Neural crest cell (in vitro differentiated cells): ENCODE measurements at places on chromosomes 4 and X. TPM values are rescaled to one million over a fixed set of nuclear protein-coding genes. Genes with fewer than 3 reads are reported as not detected.

The UCP1 gene
- total RNA-seq = not detected in 2 replicates

DNA sequence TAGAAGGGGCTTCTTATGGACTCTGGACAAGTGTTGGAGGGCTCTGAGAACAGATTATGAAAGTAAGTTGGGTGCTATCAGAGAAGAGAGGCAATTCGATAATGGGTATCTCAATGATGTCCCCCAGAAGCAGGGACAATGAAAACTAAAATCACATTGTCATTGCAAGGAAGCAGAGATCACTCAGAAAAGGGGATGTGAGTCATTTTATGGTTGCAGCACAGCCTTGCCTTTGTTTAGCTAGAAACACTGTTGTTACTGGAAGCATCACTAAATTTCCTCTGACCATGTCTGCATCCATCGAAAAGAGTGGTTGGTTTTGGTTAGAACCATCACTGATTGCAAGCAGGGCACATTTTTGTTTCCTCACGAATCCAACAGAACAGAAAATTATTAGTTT lies 246.8 kb upstream of the NWD2 start:
- H3K27ac ChIP-seq = no peak overlapping the region
- no peak for DNase-seq
- H3K27me3 ChIP-seq = no peaks in the 10 kb centered on the region
- no peaks in the 10 kb centered on the region for H3K4me1 ChIP-seq
- no peaks in the 10 kb centered on the region for H3K36me3 ChIP-seq
- H3K4me3 ChIP-seq = no peak overlapping the region

DNA sequence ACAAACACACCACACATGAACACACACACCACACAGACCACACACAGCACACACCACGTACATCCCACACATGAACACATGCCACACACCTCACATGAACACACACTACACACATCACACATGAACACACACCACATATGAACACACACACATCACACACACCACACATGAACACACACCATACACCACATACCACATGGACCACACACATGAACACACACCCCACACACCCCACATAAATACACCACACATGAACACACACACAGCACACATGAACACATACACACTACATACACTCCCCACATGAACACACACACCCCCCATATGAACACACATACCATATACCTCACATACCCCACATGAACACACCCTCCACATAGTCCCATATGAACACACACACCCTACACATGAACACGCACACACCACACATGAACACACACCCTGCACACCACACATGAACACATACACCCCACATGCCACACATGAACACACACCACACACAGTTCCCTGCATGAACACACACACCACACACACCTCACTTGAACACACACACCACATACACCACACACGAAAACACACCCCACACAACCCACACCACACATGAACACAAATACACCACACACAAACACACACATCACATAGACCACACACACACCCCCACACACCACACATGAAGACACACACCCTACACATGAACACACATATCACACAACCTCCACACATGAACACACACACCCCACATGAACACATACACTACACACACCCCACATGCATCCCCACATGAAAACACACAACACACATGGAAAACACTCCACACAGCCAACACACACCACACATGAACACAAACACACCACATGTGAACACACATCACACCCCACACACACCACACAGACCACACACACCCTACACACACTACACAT lies 18.3 kb downstream of the PNMA6E start:
- H3K36me3 ChIP-seq = no peaks in the 10 kb centered on the region
- no peaks in the 10 kb centered on the region for H3K4me1 ChIP-seq
- H3K27ac ChIP-seq = no peak overlapping the region
- DNase-seq = no peak
- no peak overlapping the region for H3K4me3 ChIP-seq
- H3K27me3 ChIP-seq = no peaks in the 10 kb centered on the region

GRCh38 chr4:8639777-8640720 lies 47.5 kb downstream of the CPZ start:
- H3K36me3 ChIP-seq = no peaks in the 10 kb centered on the region
- H3K4me3 ChIP-seq = no peak overlapping the region
- DNase-seq = no peak
- peak overlapping the region; percentile 67 for H3K27ac ChIP-seq
- peaks cover 30% of the 10 kb centered on the region for H3K27me3 ChIP-seq

The AMBN gene
- total RNA-seq = not detected in 2 replicates

The VSIG4 gene
- not detected in 2 replicates for total RNA-seq

The CENPE gene
- 59.7 and 70.0 TPM in 2 replicates for total RNA-seq

GRCh38 chr4:55500072-55500471 lies 46.6 kb downstream of the CLOCK start:
- no peak overlapping the region for H3K27ac ChIP-seq
- H3K4me1 ChIP-seq = no peaks in the 10 kb centered on the region
- no peaks in the 10 kb centered on the region for H3K27me3 ChIP-seq
- peaks cover 15% of the 10 kb centered on the region for H3K36me3 ChIP-seq

- peaks cover 3% of the 10 kb centered on the region for H3K4me1 ChIP-seq
- no peak overlapping the region for H3K4me3 ChIP-seq
- no peak for DNase-seq
- H3K27me3 ChIP-seq = no peaks in the 10 kb centered on the region
- peaks cover 7% of the 10 kb centered on the region for H3K36me3 ChIP-seq
Observed at GRCh38 chrX:19541196-19541595, 25.9 kb upstream of the MAP3K15 start.

DNA sequence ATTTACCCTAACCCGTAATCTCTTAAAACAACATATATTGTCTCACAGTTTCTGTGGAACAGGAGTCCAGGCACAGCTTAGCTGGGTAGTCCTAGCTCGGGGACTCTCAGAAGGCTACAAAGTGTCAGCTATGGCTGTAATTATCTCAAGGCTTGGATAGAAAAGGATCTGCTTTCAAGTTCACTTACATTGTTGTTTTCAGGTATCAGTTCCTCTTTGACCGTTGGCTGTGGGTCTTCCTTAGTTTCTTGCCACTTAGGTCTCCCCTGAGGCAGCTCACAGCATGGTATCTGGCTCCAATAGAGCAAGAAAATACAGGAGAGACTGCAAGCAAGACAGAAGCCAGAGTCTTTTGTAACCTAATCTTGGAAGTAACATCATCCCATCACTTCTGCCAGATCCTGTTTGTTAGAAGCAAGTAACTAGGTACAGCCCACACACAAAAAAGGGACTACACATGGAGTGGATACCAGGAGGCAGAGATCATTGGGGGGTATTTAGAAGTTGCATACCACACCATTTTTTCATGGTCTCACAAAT lies 137.0 kb downstream of the MAGEB5 start:
- H3K36me3 ChIP-seq = no peaks in the 10 kb centered on the region
- no peaks in the 10 kb centered on the region for H3K4me1 ChIP-seq
- H3K27me3 ChIP-seq = no peaks in the 10 kb centered on the region
- H3K27ac ChIP-seq = no peak overlapping the region
- DNase-seq = no peak

GRCh38 chr4:184728858-184729257 lies 5.0 kb downstream of the CENPU start:
- H3K27me3 ChIP-seq = no peaks in the 10 kb centered on the region
- no peak overlapping the region for H3K4me3 ChIP-seq
- H3K4me1 ChIP-seq = peaks cover 47% of the 10 kb centered on the region
- DNase-seq = no peak
- peaks cover 21% of the 10 kb centered on the region for H3K36me3 ChIP-seq

The LONRF3 gene
- 0.20 and 0.30 TPM in 2 replicates for total RNA-seq

DNA sequence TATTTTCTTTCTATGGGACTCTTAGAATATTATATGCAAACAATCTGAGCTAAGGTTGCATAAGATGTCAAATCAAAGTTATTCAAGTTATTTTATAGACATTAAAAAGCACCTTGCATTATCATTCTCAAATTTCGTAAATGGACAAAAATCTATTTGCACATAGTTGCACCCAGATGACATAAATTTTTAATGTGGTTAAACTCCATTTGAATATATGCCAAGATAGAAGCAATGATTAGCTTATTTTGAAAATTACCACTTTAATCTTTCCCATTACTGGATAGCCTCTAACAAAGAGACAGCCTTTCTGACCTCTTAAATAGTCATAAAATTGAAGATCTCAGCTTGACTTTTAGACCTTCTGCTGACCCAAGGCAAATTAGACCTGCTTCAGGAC lies 386.8 kb downstream of the RAPGEF2 start:
- H3K36me3 ChIP-seq = peaks cover 9% of the 10 kb centered on the region
- H3K27me3 ChIP-seq = no peaks in the 10 kb centered on the region
- DNase-seq = no peak
- no peak overlapping the region for H3K4me3 ChIP-seq

The ATOH1 gene
- total RNA-seq = not detected in 2 replicates

The BEND2 gene
- total RNA-seq = not detected in 2 replicates

DNA sequence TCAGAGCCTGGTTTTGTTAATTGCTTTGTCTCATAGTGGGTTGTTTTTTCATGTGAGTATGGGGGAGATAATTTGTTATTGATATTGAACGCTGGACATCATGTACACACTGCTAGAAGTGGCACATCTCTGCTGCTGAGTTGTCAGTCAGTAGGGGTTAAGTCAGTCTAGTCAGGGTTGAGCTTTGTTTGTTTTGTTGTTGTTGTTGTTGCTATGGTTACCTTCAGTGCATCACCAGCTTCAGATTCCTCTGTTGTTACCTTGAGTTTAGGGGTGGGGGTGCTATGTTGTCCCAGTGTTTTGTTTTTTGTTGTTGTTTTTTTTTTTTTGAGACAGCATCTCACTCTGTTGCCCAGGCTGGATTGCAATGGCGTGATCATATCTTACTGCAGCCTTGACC lies 9.9 kb downstream of the YIPF6 start:
- no peaks in the 10 kb centered on the region for H3K36me3 ChIP-seq
- no peak for DNase-seq
- H3K4me3 ChIP-seq = no peak overlapping the region
- no peaks in the 10 kb centered on the region for H3K27me3 ChIP-seq
- no peak overlapping the region for H3K27ac ChIP-seq

- H3K27ac ChIP-seq = no peak overlapping the region
- peaks cover 5% of the 10 kb centered on the region for H3K27me3 ChIP-seq
- no peaks in the 10 kb centered on the region for H3K36me3 ChIP-seq
- DNase-seq = no peak
- no peaks in the 10 kb centered on the region for H3K4me1 ChIP-seq
Observed at GRCh38 chr4:77194989-77195388, 38.0 kb downstream of the CCNG2 start.

DNA sequence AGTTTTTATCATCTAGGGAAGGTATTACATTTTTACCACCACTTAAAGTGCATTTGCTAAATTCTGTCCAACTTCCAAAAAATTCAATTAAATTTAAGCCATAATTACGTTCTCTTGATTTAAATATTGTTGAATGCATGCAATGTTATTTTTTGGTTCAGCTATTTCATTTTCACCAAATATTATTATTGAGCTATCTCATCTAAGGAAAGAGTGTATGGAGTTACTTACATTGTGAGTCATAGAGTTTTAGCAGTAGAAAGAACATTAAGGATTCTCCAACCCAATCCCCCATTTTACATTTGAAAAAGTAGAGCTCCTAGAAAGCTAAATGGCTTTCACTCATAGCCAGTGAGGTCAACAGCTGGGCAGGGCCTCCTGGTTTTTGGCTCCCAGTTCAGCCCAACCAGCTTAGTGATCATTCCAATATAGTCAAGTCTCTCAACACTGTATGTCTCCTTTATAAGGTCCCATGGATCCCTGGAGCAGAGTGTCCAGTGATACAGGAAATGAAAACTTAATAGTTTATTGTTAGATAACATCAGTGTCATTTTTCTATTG lies 60.5 kb downstream of the NDNF start:
- H3K4me1 ChIP-seq = no peaks in the 10 kb centered on the region
- no peak overlapping the region for H3K27ac ChIP-seq
- no peaks in the 10 kb centered on the region for H3K27me3 ChIP-seq
- no peaks in the 10 kb centered on the region for H3K36me3 ChIP-seq
- no peak for DNase-seq
- H3K4me3 ChIP-seq = no peak overlapping the region

GRCh38 chrX:128805236-128805635 lies 718.1 kb downstream of the SMARCA1 start:
- no peak overlapping the region for H3K27ac ChIP-seq
- DNase-seq = no peak
- peaks cover 16% of the 10 kb centered on the region for H3K36me3 ChIP-seq
- no peak overlapping the region for H3K4me3 ChIP-seq
- no peaks in the 10 kb centered on the region for H3K4me1 ChIP-seq

DNA sequence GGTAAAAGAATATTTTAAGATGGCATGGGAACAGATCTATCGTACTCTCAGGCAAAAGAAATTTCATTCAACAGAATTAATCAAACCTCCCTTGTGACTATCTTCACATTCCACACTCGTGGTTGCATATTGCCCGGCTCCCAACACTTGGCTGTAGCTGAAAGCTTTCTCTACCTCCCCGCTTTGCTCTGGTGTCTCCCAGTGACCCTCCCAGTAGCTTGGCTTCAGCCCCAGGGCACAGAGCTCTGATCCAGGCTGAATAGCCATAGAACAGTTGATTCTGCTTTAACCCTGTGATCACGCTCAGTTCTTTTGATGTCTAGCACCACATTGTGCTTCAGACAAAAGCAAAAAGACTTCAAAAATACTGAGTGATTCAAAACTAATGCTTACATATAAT lies 24.6 kb downstream of the SLC7A11 start:
- H3K4me3 ChIP-seq = peak overlapping the region; percentile 66
- DNase-seq = peak; percentile 54
- peak overlapping the region; percentile 83 for H3K27ac ChIP-seq
- peaks cover 64% of the 10 kb centered on the region for H3K4me1 ChIP-seq

- H3K36me3 ChIP-seq = no peaks in the 10 kb centered on the region
- no peak for DNase-seq
- peaks cover 2% of the 10 kb centered on the region for H3K27me3 ChIP-seq
- H3K27ac ChIP-seq = no peak overlapping the region
- no peak overlapping the region for H3K4me3 ChIP-seq
- H3K4me1 ChIP-seq = no peaks in the 10 kb centered on the region
Observed at GRCh38 chr4:162959046-162959445, 207.6 kb downstream of the NAF1 start.

- H3K4me1 ChIP-seq = peaks cover 4% of the 10 kb centered on the region
- H3K4me3 ChIP-seq = no peak overlapping the region
- no peaks in the 10 kb centered on the region for H3K36me3 ChIP-seq
- no peak overlapping the region for H3K27ac ChIP-seq
Observed at GRCh38 chr4:18057821-18058533, 36.4 kb upstream of the LCORL start.
